ENCODE measurements at places on chromosomes 4 and X. TPM values are rescaled to one million over a fixed set of nuclear protein-coding genes. Genes with fewer than 3 reads are reported as not detected.

Gene RHOXF2B
- polyA plus RNA-seq, result not detected

Gene ASIC5
- polyA plus RNA-seq, result not detected

Gene PSAPL1
- polyA plus RNA-seq, result not detected

Gene TFDP3
- not detected for polyA plus RNA-seq

Gene FABP2
- polyA plus RNA-seq, result not detected

Gene OR13H1
- polyA plus RNA-seq, result not detected

Gene HS6ST2
- polyA plus RNA-seq, result 1.3 TPM

Gene PRSS48
- not detected for polyA plus RNA-seq

Gene MAGEA9B
- polyA plus RNA-seq, result not detected

Gene NDST3
- not detected for polyA plus RNA-seq

Gene PDCL2
- not detected for polyA plus RNA-seq

Gene ESX1
- polyA plus RNA-seq, result not detected

Gene DMP1
- polyA plus RNA-seq, result 0.01 TPM

Gene PCYT1B
- polyA plus RNA-seq, result 0.08 TPM

Gene ITIH6
- polyA plus RNA-seq, result 0.01 TPM

Gene UGT8
- polyA plus RNA-seq, result not detected

Gene CT45A1
- not detected for polyA plus RNA-seq

Gene PABPC1L2A
- polyA plus RNA-seq, result not detected

Gene NOP14
- polyA plus RNA-seq, result 45.0 TPM

Gene MAGEE2
- polyA plus RNA-seq, result not detected

Gene LARP1B
- 11.7 TPM for polyA plus RNA-seq

Gene MTNR1A
- polyA plus RNA-seq, result not detected

Gene RTL5
- 0.37 TPM for polyA plus RNA-seq

Gene AMOT
- polyA plus RNA-seq, result 2.5 TPM

Gene ARHGAP36
- polyA plus RNA-seq, result 0.08 TPM

Gene TLR1
- 0.61 TPM for polyA plus RNA-seq

Gene DGAT2L6
- not detected for polyA plus RNA-seq

Gene DRD5
- polyA plus RNA-seq, result not detected

Gene GABRG1
- polyA plus RNA-seq, result under 0.01 TPM

Gene PCDH7
- 0.19 TPM for polyA plus RNA-seq

Gene ZNF674
- 2.8 TPM for polyA plus RNA-seq

Gene BMX
- 0.91 TPM for polyA plus RNA-seq

Gene RPA4
- 0.47 TPM for polyA plus RNA-seq

Gene IQCM
- polyA plus RNA-seq, result not detected

Gene MFSD8
- polyA plus RNA-seq, result 4.4 TPM

Gene TKTL2
- not detected for polyA plus RNA-seq

Gene TMEM185A
- polyA plus RNA-seq, result 6.3 TPM

Gene COL25A1
- polyA plus RNA-seq, result 0.35 TPM

Gene TEX11
- polyA plus RNA-seq, result not detected

Gene DUX4
- not detected for polyA plus RNA-seq

Gene ARHGAP4
- polyA plus RNA-seq, result 6.8 TPM

Gene TSPAN6
- polyA plus RNA-seq, result 4.3 TPM

Gene RGN
- polyA plus RNA-seq, result 4.7 TPM

Gene VEGFC
- 2.1 TPM for polyA plus RNA-seq

Gene SLC49A3
- polyA plus RNA-seq, result 1.6 TPM

Gene ZGRF1
- 0.96 TPM for polyA plus RNA-seq

Gene MAGEB17
- 0.13 TPM for polyA plus RNA-seq

Gene ASB9
- 0.69 TPM for polyA plus RNA-seq

Gene EVC2
- polyA plus RNA-seq, result 0.33 TPM

Gene SLC10A4
- polyA plus RNA-seq, result 0.06 TPM

Gene CPLX1
- 0.66 TPM for polyA plus RNA-seq

Gene ATP1B4
- polyA plus RNA-seq, result 0.26 TPM

Gene KIAA1210
- not detected for polyA plus RNA-seq

Gene TRPC5OS
- polyA plus RNA-seq, result not detected

Gene MAGEA3
- not detected for polyA plus RNA-seq

Gene MAGEA12
- polyA plus RNA-seq, result not detected

Gene KCNIP4
- 0.03 TPM for polyA plus RNA-seq

Gene TMEM255A
- polyA plus RNA-seq, result 0.13 TPM
